ENCODE measurements at places on chromosomes 2 and 18.

GRCh38 chr2:5803547-5803946 is 111.4 kb downstream of the SOX11 start:
- H3K4me3 ChIP-seq: no peak overlapping the region
- no peaks in the 10 kb centered on the region for H3K4me1 ChIP-seq
- H3K36me3 ChIP-seq: no peaks in the 10 kb centered on the region
- H3K27me3 ChIP-seq: no peaks in the 10 kb centered on the region
- DNase-seq: no peak
- no peak overlapping the region for H3K27ac ChIP-seq

- no peak for DNase-seq
- no peaks in the 10 kb centered on the region for H3K4me1 ChIP-seq
- H3K36me3 ChIP-seq: no peaks in the 10 kb centered on the region
- no peak overlapping the region for H3K4me3 ChIP-seq
- H3K27me3 ChIP-seq: no peaks in the 10 kb centered on the region
These were observed 505.9 kb downstream of the ERBB4 start for GRCh38 chr2:212032536-212033219.

DNA sequence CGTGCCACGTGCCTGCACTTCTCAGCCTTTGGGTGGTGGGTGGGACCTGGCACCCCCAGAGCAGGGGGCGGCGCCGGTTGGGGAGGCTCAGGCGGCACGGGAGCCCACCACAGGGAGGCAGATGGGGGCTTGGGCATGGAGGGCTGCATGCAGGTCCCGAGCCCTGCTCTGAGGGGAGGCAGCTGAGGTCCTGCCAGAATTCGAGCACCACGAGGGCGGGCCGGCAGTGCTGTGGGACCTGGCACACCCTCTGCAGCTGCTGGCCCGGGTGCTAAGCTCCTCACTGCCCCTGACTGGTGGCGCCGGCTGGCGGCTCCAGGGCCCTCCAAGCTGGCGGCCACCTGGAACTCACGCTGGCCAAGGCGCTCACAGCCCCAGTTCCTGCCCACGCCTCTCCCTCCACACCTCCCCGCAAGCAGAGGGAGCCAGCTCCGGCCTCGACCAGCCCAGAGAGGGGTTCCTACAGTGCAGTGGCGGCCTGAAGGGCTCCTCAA is 1176.8 kb upstream of the GYPC start:
- no peak for DNase-seq
- no peaks in the 10 kb centered on the region for H3K27me3 ChIP-seq
- H3K4me1 ChIP-seq: no peaks in the 10 kb centered on the region
- no peak overlapping the region for H3K27ac ChIP-seq
- H3K36me3 ChIP-seq: no peaks in the 10 kb centered on the region

GRCh38 chr2:11748018-11748860 is 1.8 kb downstream of the LPIN1 start:
- peak overlapping the region; percentile 95 for H3K4me3 ChIP-seq
- no peaks in the 10 kb centered on the region for H3K27me3 ChIP-seq
- H3K36me3 ChIP-seq: no peaks in the 10 kb centered on the region
- H3K4me1 ChIP-seq: peaks cover 81% of the 10 kb centered on the region
- peak overlapping the region; percentile 88 for H3K27ac ChIP-seq

DNA sequence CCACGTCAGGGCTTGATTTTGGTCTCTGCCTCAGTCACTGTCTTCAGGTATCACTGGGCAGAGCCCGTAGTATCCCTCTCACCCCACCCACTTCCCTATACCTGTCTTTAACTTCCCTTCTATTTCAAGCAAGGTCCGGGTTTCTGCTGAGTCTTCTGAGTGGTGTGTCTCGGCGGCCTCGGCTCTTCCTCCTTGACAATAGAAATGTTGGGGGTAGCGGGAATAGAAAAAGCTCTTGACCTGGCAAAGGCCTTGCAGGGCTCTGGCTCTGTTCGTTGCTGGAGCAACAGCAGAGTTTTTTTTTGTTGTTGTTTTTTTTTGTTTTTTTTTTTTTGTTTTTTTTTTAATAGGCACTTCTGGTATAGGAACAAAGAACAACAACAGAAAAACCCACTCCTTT is 16.0 kb upstream of the IGFBP5 start:
- no peak for DNase-seq
- H3K27ac ChIP-seq: peak overlapping the region; percentile 49
- no peaks in the 10 kb centered on the region for H3K36me3 ChIP-seq
- no peak overlapping the region for H3K4me3 ChIP-seq
- H3K27me3 ChIP-seq: no peaks in the 10 kb centered on the region
- no peaks in the 10 kb centered on the region for H3K4me1 ChIP-seq

- peaks cover 5% of the 10 kb centered on the region for H3K4me1 ChIP-seq
- H3K27ac ChIP-seq: no peak overlapping the region
- H3K4me3 ChIP-seq: no peak overlapping the region
- H3K27me3 ChIP-seq: no peaks in the 10 kb centered on the region
These were observed 7.5 kb downstream of the FLACC1 start for GRCh38 chr2:201349601-201350000.

- no peak overlapping the region for H3K4me3 ChIP-seq
- no peak overlapping the region for H3K27ac ChIP-seq
- no peak for DNase-seq
- H3K36me3 ChIP-seq: no peaks in the 10 kb centered on the region
- no peaks in the 10 kb centered on the region for H3K4me1 ChIP-seq
These were observed 20.6 kb upstream of the EXOC6B start for GRCh38 chr2:72846171-72847095.

DNA sequence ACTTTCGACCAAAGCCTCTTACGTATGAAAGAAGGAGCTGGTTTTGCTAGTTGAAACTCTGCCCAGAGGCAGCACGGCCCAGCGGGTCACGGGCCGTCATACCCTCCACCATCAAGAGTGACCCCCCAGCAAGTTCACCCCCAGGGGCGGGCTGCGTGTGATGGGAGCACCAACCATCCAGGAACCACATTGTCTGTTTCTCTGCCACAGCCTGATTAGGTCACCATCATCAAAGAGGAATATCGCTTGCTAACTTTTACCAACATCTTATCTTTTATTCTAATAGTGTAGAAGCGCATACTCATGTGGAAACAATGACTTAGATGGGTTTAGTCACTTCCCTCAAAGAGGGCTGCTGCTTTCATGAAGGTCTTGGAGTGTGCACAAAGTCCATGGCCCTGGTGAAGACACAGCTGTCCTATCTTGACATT is 116.6 kb upstream of the SMIM21 start:
- DNase-seq: no peak
- H3K27me3 ChIP-seq: no peaks in the 10 kb centered on the region
- no peaks in the 10 kb centered on the region for H3K36me3 ChIP-seq
- no peak overlapping the region for H3K4me3 ChIP-seq
- H3K27ac ChIP-seq: no peak overlapping the region

DNA sequence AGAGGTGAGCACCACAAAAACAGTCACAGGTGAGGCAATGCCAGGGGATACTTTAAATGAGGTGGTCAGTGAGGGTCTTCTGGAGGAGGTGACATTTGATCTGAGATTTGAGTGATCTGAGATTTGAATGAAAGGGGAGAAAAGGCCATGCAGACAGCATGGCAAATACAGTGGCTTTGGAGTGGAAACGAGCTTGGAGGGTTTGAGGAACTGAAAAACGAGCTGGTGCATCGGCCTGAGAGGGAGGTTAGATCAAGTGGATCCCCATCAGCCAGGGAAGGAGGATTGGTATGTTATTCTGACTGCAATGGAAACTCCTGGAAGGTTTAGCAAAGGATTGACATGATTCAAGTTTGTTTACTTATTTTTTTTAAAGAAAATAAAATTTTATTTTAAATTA is 245.1 kb downstream of the KCNS3 start:
- no peaks in the 10 kb centered on the region for H3K27me3 ChIP-seq
- H3K4me3 ChIP-seq: no peak overlapping the region
- no peak overlapping the region for H3K27ac ChIP-seq
- DNase-seq: no peak
- no peaks in the 10 kb centered on the region for H3K4me1 ChIP-seq
- H3K36me3 ChIP-seq: no peaks in the 10 kb centered on the region

- no peaks in the 10 kb centered on the region for H3K27me3 ChIP-seq
- no peak overlapping the region for H3K4me3 ChIP-seq
- no peaks in the 10 kb centered on the region for H3K36me3 ChIP-seq
- no peak for DNase-seq
- no peak overlapping the region for H3K27ac ChIP-seq
- H3K4me1 ChIP-seq: peaks cover 13% of the 10 kb centered on the region
These were observed 59.1 kb upstream of the NABP1 start for GRCh38 chr2:191618786-191619185.

GRCh38 chr2:47569658-47570475 is 166.9 kb downstream of the MSH2 start:
- peaks cover 12% of the 10 kb centered on the region for H3K4me1 ChIP-seq
- no peak overlapping the region for H3K27ac ChIP-seq
- peaks cover 75% of the 10 kb centered on the region for H3K27me3 ChIP-seq
- DNase-seq: no peak

- no peaks in the 10 kb centered on the region for H3K4me1 ChIP-seq
- no peaks in the 10 kb centered on the region for H3K27me3 ChIP-seq
- no peak overlapping the region for H3K27ac ChIP-seq
- H3K36me3 ChIP-seq: no peaks in the 10 kb centered on the region
- no peak for DNase-seq
These were observed 23.3 kb downstream of the INHBB start for GRCh38 chr2:120369250-120369649.

- H3K27me3 ChIP-seq: no peaks in the 10 kb centered on the region
- no peak overlapping the region for H3K27ac ChIP-seq
- no peaks in the 10 kb centered on the region for H3K36me3 ChIP-seq
- no peaks in the 10 kb centered on the region for H3K4me1 ChIP-seq
- DNase-seq: no peak
These were observed 10.5 kb upstream of the BBS5 start for GRCh38 chr2:169468841-169469240.

DNA sequence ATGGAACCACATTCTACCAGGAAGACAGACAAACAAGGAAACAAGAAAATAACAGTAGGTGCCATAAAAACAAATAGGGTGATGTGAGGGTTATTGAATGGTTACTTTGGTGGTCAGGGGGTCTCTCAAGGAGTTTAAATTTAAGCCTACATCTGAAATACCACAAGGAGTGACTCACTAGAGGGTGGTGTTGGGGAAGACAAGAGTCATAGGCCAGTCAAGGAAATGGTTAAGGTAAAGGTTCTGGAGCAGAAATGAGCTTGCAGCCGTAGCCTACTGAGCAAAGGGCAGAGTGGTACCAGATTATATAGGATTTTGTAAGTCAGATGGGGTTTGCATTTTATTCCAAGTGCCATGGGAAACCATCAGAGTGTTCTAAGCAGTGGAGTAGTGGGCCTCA is 135.6 kb upstream of the DAPL1 start:
- H3K4me3 ChIP-seq: no peak overlapping the region
- H3K36me3 ChIP-seq: peaks cover 41% of the 10 kb centered on the region
- no peaks in the 10 kb centered on the region for H3K4me1 ChIP-seq

- no peak overlapping the region for H3K27ac ChIP-seq
- H3K36me3 ChIP-seq: no peaks in the 10 kb centered on the region
- H3K4me3 ChIP-seq: no peak overlapping the region
- no peak for DNase-seq
These were observed 20.8 kb upstream of the SOS1 start for GRCh38 chr2:39141334-39142271.

GRCh38 chr2:158507679-158508078 is 50.9 kb downstream of the PKP4 start:
- no peak for DNase-seq
- no peaks in the 10 kb centered on the region for H3K27me3 ChIP-seq
- no peak overlapping the region for H3K4me3 ChIP-seq
- H3K36me3 ChIP-seq: no peaks in the 10 kb centered on the region
- H3K27ac ChIP-seq: no peak overlapping the region
- peaks cover 17% of the 10 kb centered on the region for H3K4me1 ChIP-seq

GRCh38 chr2:170340693-170341068 is 162.7 kb downstream of the MYO3B start:
- H3K4me3 ChIP-seq: no peak overlapping the region
- DNase-seq: no peak
- no peaks in the 10 kb centered on the region for H3K27me3 ChIP-seq
- no peak overlapping the region for H3K27ac ChIP-seq

GRCh38 chr2:132390076-132390475 is 26.5 kb upstream of the GPR39 start:
- no peaks in the 10 kb centered on the region for H3K27me3 ChIP-seq
- no peaks in the 10 kb centered on the region for H3K36me3 ChIP-seq
- no peak overlapping the region for H3K4me3 ChIP-seq

DNA sequence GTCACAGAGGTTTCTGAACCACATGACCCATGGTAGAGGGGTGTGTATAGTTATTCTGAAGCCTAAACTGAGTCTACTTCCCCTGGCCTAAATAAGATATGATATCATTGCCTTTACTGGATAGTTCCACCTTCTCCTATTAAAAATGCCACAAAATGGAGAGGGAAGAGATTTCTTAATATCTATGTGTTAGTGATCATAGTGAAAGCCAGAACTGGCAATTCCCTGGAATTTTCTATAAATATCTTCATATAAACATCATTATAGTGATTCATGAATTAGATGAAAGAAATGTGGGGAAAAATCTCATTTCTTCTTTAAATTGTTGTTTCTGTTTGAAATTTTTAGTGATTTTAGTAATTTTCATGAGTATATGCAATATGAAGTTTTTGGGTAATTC is 45.8 kb downstream of the TSHZ1 start:
- peaks cover 26% of the 10 kb centered on the region for H3K4me1 ChIP-seq
- H3K36me3 ChIP-seq: no peaks in the 10 kb centered on the region
- no peaks in the 10 kb centered on the region for H3K27me3 ChIP-seq
- DNase-seq: no peak
- H3K4me3 ChIP-seq: no peak overlapping the region
- no peak overlapping the region for H3K27ac ChIP-seq

GRCh38 chr2:188416367-188416766 is 124.7 kb downstream of the GULP1 start:
- H3K27me3 ChIP-seq: no peaks in the 10 kb centered on the region
- H3K27ac ChIP-seq: no peak overlapping the region
- no peaks in the 10 kb centered on the region for H3K36me3 ChIP-seq
- no peak for DNase-seq
